Peyer's patch (tissue), 4 donors: ENCODE measurements at places on chromosomes 5 and 9. TPM values are rescaled to one million over a fixed set of nuclear protein-coding genes. Genes with fewer than 3 reads are reported as not detected.

- peaks cover 27% of the 10 kb centered on the region for H3K4me1 ChIP-seq
- H3K4me3 ChIP-seq, result peak overlapping the region; percentile 93
- DNase-seq, result no peak
Measured at GRCh38 chr5:138463419-138464007, 1.8 kb upstream of the EGR1 start.

The TAF11L8 gene
- not detected for total RNA-seq

DNA sequence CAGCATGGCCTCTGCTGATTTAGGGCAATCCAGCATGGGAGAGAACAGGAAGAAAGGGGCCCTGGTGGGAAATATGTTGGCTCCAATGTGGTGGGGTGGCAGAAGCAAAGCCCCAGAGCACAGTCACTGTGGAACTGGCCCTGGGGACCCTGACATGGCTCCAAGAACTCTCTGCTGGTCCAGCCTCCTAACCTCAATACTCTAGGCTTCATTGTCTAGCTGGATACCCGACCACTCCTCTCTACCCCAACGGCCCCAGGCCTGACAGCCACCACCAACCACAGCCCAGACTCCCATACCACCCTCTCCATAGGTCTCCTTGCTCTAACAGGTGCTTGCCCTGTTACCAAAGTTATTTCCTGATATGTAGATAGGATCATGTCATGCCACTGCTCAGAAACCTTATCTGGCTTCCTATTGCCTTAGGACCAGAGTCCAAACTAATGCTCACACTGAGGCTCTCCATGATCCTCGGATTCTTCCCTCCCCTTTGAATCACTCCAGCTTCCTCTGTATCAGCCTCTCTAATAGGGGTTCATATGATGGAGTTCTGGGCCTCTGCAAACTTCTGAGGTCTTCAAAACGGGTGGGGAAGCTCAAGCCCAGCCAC, 12.9 kb downstream of the ACSL6 start:
- no peak overlapping the region for H3K4me3 ChIP-seq
- DNase-seq, result no peak
- H3K27ac ChIP-seq, result no peak overlapping the region
- no peaks in the 10 kb centered on the region for H3K27me3 ChIP-seq
- H3K4me1 ChIP-seq, result no peaks in the 10 kb centered on the region

DNA sequence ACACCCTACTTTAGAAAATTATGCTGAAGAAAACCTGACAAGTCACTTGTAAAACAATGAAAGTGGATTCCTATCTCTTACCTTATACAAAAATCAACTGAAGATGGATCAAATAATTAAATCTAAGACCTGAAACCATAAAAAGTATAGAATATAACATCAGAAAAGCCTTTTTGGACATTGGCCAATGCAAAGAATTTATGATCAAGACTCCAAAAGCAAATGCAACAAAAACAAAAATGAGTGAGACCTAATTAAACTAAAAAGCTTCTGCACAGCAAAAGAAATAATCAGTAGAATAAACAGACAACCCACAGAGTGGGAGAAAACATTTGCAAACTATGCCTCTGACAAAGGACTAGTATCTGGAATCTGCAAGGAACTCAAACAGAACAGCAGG, 303.0 kb upstream of the CDH9 start:
- DNase-seq, result no peak
- H3K4me1 ChIP-seq, result no peaks in the 10 kb centered on the region
- H3K36me3 ChIP-seq, result no peaks in the 10 kb centered on the region
- H3K27me3 ChIP-seq, result no peaks in the 10 kb centered on the region

The SURF2 gene
- total RNA-seq, result 13.3 TPM

DNA sequence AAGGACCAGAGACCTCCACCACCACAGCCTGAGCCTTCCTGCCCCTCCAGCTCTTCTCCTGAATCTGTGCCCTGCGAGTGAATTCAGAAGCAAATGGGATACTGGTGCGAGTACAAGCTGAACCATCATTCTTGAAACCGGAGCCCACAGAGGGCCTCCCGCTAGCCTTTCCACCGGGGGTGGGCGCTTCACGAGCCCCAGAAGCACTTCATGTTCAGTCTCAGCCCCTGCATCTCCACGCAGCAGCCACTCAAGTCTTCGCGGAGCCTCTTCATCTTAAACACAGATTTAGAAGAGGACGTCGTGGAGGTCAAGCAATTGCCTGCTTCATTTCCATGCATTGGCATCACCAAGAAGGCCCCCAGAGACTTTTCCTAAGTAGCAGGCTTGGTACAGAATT, 26.0 kb upstream of the OLFM1 start:
- H3K4me1 ChIP-seq, result no peaks in the 10 kb centered on the region
- H3K27me3 ChIP-seq, result no peaks in the 10 kb centered on the region
- no peaks in the 10 kb centered on the region for H3K36me3 ChIP-seq
- no peak overlapping the region for H3K27ac ChIP-seq
- DNase-seq, result no peak

The RGS7BP gene
- 0.35 TPM for total RNA-seq

The ASPN gene
- 4.1 TPM for total RNA-seq
